ENCODE measurements at places on chromosomes 5 and 9. TPM values are rescaled to one million over a fixed set of nuclear protein-coding genes. Genes with fewer than 3 reads are reported as not detected.

GRCh38 chr5:135629666-135630065 lies 50.9 kb upstream of the CXCL14 start:
- DNase-seq = no peak

DNA sequence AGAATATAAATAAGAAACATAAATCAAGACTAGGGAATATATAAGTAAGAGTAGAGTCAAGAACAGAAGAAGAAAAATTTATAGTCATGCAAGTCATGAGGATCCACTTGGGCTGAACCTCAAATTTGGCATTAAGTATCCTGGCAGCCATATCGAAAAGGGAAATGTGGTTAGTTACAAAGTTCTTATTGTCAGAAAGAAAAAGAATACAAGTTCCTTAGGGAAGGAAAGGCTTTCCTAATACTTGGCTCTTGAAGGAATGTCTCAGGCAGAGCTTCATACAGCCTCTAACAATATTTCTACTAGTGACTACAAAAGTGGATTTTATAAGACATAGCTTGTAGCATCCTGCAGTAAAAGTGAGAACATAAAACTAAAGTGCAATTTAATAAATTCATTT lies 45.4 kb downstream of the TMEM252 start:
- DNase-seq = no peak

DNA sequence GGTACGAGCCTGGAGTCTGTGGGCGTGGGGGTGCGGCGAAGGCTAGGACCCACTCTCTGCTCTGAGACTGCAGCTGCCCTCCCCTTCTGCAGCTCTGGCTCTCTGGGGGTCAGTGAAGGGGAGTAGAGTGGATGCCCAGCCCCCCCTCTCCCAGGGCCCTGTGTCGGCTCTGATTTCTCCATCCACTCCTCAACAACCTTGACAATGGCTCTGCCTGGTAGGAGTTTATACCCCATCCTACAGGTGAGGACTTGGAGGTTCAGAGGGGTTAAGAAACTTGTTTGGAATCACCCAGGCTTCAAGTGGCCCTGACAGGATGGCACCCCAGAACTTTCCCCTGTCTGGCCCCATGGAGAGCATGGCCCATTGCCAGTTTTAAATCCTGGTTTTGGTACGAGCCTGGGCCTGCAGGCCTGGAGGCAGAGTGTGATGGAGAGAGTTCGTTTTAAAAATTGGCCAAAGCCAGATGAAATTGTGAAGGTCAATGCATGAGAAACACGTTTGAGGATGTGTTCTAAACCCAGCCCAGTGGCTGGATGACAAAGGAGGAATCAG lies 22.3 kb downstream of the NCS1 start:
- no peak for DNase-seq

- DNase-seq = no peak
These were observed 45.0 kb upstream of the DMRTA1 start for GRCh38 chr9:22401671-22402070.

DNA sequence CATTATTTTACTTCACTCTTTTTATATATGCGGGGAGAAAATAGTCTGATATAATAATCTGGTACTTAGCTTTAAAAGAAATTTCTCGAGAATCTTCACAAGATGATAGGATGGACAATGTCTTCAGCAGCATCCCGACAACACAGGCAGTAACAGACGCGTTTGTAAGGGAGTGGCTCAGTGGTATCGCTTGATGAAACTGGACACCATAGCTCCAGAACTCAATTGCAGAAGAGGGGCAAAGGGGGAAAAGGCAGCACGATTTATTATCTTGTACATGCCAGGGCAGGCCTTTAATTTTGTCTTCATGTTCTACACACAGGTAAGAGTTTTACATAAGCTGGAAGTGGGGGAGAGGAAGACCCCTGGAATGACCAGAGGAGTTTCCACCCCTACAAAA lies 15.7 kb downstream of the IL4 start:
- no peak for DNase-seq

- DNase-seq = no peak
These were observed 602.7 kb upstream of the SEMA6A start for GRCh38 chr5:117177302-117177701.

DNA sequence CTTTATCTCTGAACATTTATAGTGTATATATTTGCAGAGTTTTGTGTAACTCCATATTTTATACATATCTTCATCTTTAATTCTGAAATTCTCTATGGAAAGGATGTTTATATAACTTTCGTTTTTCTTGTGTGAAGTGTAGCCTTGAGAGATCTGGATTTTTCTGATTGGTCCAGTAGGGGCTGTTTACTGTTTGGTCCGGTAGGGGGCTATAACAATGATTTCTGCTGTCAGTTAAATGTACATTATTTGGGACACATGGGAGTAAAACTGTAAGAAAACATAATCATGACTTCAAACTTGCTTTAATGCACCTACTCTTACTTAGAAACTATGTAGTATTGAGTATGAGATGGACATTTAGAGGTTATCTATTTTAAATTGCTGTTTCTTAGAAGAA lies 527.1 kb upstream of the ARRDC3 start:
- DNase-seq = no peak

- DNase-seq = no peak
These were observed 414.2 kb upstream of the WWC1 start for GRCh38 chr5:167877114-167877722.

DNA sequence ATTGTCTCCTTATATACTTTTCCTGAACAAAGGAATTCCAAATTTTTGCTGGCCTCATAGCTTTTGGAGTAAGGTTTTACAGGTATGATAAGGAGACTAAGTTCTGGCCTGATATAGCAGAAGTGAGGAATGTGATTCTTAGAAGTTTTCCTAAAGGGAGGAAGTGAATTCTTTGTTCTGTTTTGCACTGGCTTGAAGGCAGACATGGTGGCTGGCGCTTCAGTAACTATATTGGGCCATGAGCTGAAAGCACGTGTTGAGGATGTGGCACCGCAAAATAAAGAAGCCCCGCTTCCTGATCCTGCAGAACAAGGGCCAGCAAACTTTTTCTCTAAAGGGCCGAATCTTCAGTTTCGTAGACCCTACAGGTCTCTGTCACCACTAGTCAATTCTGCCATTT lies 224.2 kb downstream of the SNX18 start:
- DNase-seq = no peak

GRCh38 chr9:111599092-111599954 lies at the start of gene PTGR1:
PTGR1 (minus strand) TSS chr9:111599647; CDS start chr9:111597422, 2,225 bp downstream.
- DNase-seq = peak; percentile 12

- DNase-seq = no peak
These were observed 211.5 kb downstream of the PAPPA start for GRCh38 chr9:116365056-116365471.

GRCh38 chr5:59712836-59713497 lies 180.6 kb downstream of the PDE4D start:
- DNase-seq = no peak

DNA sequence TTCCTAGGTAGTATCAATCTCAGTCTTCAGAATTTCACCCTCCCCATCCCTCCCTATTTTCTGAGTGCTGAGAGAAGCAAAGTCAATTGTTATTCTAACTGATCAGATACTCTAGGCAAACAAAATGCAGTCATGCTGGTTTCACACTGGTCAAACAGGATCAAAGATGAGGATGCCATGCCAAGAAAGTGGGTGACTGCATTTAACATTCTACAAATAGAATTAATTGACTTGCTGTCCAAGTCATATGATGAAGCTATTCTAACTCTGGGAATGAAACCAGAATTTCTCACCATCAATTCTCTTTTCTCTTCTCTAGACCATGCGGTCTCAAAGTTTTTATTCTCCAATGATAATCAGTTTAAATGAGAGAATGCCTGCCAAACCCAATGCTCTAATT lies 112.5 kb downstream of the CTNND2 start:
- no peak for DNase-seq

DNA sequence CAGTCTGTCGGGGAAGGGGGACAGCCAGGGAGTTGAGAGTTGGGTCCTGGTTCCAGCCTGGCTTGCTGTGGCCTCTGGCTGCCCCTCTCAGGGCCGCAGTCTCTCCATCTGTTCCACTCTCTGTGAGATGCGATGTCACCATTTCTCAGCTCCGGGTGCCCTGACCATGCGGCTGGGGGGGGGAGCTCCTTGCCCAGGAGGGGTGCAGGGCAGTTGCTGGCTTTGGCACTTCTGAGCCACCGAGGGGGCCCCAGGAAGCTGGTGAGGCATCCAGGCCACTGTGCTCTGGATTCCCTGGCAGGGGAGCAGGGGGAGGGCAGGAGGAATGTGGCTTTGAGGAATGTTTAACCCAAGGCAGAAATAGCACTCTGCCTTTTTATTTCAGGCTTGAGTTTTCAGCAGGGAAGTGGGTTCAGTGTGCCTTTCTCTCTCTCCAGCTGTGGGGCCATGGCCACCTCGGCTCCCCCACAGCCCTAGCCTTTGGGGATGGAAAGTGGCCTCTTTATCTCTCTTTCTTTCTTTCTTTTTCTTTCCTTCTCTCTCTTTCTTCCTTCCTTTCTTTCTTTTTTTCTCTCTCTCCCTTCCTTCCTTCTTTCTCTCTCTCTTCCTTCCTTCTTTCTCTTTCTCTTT lies 11.0 kb downstream of the NCS1 start:
- DNase-seq = no peak

DNA sequence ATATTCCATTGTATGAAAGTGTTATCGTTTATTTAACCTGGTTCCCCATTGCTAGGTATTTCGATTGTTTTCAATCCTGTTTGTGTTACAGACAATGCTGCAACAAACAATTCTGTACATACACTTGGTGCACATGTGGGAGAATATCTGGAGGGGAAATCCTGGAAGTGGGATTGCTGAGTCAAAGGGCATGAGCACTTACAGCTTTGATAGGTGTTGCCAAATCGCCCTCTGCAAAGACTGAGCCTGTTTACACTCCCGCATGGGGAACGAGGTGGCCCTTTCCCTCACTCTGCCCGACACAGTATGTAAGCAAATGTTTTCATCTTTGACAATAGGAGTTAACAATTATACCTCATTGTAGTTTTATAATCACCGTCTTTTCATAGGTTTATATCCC lies 66.2 kb downstream of the PDE6A start:
- DNase-seq = no peak

DNA sequence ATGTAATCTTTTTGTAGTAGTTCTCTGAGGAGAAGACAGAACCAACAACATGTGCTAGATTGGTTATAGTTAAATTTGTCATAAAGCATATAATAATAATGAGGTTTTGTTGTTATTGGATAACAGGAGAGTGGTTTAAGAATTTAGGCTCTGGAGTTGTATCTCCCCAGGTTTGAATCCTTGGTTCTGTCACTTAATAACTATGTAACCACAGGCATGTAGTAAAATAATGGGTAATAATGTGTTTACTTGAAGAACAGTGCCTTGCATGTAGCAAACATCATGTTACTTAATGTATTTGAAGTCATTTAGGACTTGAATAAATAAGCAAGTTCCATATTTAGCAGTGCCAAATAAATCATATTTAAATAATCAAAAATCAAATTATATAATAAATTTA lies 55.8 kb downstream of the NSD1 start:
- DNase-seq = no peak

DNA sequence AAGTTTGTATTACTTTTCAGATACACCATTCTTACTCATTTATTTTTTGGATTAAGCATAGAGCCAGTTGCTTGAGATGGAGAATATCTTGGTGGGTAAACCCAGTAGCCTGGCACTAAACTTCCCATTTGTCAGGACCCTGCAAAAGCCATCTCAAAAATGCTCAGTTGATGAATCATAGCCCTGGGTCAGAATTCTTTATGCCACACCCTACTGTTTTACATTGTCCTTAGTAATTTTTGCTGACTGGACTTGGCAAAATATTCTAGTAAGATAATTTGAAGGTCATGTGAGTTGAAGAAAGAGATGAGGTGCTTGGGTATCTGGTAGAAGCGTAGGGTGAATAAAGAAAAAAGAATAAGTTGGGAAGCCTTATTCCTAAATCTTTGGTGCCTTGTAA lies 50.7 kb downstream of the C7 start:
- DNase-seq = no peak

DNA sequence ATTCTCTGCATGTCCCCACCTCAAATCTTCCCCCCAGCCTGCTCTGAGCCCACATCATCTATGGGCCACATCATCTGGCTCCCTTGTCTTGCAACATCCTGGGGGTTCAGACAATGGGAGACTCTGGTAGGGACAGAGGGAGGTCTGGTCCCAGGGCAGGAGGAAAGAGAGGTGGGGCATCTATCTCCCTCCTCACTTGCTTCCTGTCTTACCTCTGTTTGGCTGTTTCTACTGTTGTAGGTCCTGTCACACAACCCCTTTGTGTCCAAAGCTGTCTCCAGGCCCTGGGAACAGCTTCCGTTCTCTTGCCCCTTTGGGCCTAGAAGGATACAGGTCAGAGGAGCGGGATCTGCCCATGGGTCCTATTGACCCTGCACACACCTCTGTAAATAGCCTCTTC lies 227.2 kb downstream of the NSG2 start:
- DNase-seq = no peak

GRCh38 chr5:69329905-69330489 lies 2.6 kb downstream of the CCDC125 start:
- no peak for DNase-seq

DNA sequence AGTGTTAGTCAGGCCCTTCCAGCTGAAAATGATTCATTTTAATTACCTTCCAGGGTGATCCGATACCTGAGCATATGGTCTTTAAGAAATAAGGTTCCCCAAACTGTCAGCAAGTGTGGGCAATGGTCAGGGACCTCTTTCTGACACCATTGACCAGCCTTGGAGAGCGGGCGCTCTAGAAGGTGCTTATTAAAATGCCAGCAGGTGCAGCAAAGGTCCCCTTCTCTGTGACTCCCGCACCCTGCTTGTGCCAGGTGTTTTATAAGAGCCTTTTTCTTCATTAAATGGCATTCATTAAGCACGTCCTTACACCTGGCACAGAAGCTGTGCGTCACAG lies 85.3 kb downstream of the MVB12B start:
- DNase-seq = no peak

Gene CDX1
- not detected for polyA plus RNA-seq

Gene ECM2
- polyA plus RNA-seq = not detected

Gene ANGPTL2
- polyA plus RNA-seq = not detected

Gene PHF24
- polyA plus RNA-seq = not detected

Gene CYLC2
- not detected for polyA plus RNA-seq

Gene GMCL2
- not detected for polyA plus RNA-seq

Gene NUP214
- polyA plus RNA-seq = 131 TPM

Gene DNAI1
- not detected for polyA plus RNA-seq

Measured in CD14-positive monocyte (primary cell).